Stimulated activated naive CD4-positive, alpha-beta T cell (primary cell): ENCODE measurements at places on chromosomes 2 and 18.

- no peak for DNase-seq
Measured at GRCh38 chr2:168717790-168718502, 84.5 kb upstream of the NOSTRIN start.

DNA sequence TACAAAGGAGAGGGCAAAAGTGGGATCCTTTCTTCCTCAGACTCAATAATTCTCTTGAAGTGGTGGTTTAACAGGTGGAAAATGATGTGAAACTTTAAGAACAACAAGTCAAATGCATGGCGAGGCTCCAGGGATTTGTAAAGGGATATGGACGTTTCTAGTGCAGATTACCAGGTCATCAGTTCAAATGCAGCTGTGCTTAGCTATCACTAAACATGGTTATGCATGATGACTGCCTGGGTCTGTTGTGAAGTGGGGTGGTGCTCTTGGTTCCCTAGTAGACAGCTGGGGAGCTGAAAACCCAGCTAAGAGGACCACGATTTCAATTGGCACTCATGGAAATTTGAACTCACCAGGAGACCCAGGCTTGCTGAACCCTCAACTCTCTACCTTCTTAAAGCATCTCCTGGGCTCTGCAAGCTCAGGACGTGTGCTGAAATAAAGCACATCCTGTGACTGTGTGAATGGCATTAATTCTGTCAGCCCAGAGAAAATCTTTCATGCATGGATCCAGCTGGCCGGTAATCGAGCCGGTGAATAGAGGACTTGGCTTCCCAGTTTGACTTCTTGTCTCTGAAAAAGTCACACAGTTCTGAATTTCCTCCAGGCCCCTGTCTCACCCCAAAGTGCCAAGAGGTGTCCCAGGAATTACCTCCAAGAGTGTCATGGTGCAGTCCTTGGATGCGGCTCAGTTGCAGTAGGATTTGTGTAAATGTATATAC, 146.1 kb downstream of the MTX2 start:
- no peak for DNase-seq

- no peak for DNase-seq
Measured at GRCh38 chr2:42327125-42327524, 33.9 kb downstream of the COX7A2L start.

DNA sequence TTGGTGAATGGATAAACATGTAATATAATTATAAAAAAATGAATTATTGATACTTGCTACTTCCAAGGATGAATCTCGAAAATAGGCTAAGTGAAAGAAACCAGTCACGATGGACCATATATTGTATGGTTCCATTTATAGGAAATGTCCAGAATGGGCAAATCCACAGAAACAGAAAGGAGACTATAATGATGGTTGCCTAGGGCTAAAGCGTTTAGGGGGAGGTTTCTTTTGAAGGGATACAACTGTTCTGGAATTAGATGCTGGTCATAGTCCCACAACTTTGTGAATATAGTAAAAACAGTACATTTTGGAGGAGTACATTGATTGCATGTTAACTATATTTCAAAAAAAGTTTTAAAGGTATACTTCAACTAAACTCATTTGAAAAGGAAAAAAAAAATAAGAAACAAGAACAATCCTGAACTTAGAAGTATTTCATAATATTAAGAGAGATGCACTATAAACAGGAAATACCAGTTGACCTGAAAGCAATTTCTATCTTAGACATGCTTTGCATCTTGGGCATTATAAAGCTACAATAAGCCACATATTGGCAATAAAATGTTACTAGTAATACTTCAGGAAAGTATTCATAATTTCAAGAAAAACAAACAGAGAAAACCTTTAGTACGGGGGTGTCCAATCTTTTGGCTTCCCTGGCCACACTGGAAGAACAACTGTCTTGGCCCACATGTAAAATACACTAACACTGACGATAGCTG, 130.0 kb downstream of the C2orf74 start:
- no peak for DNase-seq

GRCh38 chr2:71833855-71834560, 313.7 kb downstream of the CYP26B1 start:
- no peak for DNase-seq

DNA sequence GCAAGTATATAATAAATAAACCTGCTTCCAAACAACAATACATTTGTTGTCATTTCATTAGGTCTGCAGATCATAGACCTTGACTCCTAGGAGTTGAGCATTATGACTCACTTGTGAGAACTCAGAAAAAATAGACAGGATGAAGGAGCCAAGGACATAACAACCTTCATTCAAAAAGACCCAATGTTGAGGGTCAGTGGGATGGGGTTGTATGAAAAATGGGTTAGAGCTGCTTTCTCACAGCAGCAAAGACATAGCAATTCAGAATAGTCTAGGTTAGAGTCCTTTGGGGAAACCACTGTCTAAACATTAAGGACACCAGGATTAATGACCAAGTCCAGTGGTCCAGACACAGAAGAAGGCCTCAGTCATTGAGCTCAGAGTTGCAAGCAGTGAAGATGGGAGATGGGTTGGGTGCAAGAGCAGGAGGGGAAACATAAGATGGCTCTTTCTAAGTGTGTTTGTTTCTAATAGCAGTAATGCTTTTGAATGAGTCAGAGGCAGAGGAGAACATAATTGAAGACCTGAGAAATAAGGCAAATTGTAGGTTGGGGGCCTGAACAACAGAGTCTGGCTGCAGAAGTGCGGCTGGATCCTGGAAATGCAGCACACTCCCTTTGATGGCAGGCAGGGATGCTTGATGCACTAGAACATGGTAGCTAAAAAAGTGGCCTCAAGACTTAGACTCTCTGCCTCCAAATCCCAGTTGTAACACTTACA, 3.7 kb upstream of the SERPINB10 start:
- no peak for DNase-seq

DNA sequence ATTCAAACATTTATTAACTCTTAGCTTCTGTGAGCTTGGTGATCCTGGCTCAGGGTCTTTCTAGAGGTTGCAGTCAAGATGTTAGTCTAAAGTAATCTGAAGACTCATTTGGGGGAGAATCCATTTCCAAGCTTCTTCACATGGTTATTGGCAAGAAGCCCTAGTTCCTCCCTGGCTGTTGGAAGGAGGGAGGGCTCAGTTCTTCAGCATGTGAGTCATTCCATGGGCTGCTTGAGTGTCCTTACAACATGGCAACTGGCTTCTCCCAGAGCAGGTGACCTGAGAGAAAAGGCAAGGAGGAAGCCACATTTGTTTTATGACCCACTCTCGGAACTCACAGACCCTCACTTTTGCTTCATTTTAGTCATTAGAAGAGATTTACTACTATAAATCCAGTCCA, 10.6 kb upstream of the C2orf74 start:
- no peak for DNase-seq

DNA sequence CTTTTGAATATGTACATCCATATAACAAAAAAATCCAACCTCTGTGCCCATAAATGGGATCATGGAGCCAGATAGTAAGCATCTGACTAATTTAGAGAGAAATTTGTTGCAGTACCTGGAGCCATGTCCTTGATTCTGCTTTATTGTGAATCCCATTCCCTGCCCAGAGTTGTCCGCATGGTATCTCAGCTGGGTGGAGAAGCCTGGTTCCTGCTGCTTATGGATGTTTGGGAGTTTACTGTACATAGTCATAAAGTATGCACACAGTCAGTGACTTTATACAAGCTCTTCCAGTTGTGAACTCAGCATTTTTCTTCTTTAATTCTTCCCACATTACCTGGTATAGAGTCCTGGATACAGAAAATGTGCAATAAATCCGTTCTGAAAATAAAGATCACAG, 346.0 kb downstream of the FIGN start:
- no peak for DNase-seq

- no peak for DNase-seq
Measured at GRCh38 chr2:12844511-12844910, 127.8 kb downstream of the TRIB2 start.

- DNase-seq = no peak
Measured at GRCh38 chr2:20423847-20424246, 23.0 kb upstream of the RHOB start.

- DNase-seq = no peak
Measured at GRCh38 chr2:134718817-134719814, at the start of gene TMEM163. Gene TMEM163 (minus strand): TSS chr2:134719000.

DNA sequence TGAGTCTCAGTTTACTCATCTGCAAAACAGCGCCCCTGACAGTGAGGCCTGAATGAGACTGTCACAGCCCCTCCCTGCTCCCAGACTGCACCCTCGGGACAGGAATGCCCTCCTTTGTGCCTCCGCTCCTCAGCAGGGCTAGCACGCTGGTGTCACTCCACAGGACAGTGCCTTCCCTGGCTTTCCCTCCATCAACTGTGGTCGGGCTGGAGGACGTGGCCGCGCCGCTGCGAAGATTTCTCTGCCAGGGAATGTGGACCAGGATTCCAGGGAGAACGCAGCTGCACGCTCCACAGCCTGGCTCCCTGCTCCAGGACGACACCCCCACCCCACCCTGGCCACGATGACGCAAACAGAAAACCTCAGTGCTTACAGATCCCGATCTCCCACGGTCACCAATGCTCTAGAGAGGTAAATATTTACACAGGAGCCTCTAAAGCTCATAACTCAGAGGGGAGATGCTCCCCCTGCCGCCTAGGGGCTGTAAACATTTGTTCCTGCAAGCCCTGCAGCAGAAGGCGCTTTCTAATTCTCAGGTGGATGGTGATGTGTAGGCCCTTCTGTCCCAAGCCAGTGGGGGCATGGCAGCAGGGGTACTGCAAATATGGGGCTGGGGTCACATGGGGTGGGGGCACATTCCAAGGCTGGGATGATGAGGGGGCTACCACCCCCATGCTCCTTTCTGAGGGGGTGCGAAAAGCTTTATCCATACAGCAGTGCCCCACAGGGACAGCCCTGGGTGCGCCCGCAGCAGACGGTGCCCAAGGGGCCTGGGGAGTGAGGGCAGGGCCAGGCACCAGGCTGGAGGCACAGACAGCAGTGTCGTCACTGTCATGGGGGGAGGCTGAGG, 12.4 kb downstream of the HS6ST1 start:
- DNase-seq = no peak

- DNase-seq = no peak
Measured at GRCh38 chr2:119608553-119608952, 64.3 kb downstream of the CFAP221 start.

- DNase-seq = no peak
Measured at GRCh38 chr18:45834306-45834705, 8.8 kb downstream of the SIGLEC15 start.

- DNase-seq = no peak
Measured at GRCh38 chr2:240300261-240300821, 135.1 kb upstream of the GPC1 start.

DNA sequence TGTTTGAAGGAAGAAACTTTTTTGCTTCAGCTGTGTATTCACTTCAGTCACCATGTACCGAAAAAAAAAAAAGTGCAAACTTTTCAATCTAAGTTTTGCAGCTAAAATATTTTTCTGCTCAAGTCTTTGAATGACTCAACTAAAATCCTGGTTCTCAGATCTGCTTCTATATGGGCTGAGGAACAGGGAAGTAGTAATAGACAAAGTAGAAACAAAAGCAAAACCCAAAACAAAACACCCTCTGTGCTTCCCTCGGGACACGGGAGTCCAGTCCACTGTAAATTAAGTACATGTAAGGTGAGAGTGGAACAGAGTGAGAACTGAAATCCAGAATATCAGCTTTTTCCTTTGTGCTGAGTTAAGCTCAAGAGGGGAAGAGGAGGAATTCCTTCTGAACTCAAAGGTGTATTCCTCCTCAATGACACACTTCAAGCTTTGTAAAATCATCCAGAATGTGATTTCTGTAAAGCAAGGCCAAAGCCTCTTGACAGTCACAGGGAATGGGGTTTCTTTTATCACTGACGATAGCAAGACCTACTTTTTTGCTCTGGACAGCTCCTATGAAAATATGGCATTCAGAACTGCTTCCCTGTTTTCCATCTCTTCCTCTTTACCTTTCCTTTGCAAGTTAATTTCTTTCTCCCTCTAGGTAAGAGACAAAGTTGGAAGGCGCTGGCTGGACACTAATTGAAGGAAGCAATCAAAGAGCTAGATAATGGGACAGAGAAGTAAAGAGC, 433.5 kb upstream of the MMADHC start:
- DNase-seq = no peak

DNA sequence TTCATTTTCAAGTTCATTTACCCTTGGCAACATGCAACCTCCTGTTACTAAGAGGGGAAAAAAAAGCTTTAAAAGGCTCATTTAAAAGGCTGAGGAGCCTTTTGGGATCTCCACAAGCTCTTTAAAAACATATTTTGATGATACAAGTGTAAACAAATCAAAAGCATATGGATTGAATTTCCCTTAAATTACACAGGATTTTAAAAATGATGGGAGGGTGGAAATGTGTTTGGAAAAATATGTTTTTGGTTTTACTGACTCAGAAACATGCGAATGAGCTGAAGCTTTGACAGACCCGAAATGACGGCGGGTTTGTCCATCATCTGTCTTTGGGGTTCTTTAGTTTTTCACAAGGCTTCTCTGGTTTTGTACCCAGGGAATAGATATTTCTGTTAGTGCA, 180.6 kb upstream of the CCDC68 start:
- no peak for DNase-seq

DNA sequence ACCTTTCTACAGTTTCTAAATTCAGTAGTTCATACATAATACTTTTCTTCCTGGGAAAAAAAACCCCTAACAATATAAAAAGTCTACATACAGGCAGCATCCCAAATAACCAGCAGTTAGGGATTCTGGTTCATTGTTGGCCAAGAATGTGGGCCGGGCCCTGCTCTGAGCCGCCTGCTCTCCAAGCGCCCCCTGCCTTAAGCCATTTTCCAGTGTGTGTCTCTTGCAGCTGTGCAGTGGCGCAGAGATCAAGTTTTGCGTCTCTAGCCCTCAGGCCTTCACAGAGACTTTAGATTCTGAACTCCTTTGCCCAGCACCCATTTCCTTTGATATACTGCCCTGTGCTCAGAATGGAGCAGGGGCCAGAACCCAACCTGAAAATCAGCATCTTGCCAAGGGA, 32.9 kb downstream of the RMC1 start:
- no peak for DNase-seq

DNA sequence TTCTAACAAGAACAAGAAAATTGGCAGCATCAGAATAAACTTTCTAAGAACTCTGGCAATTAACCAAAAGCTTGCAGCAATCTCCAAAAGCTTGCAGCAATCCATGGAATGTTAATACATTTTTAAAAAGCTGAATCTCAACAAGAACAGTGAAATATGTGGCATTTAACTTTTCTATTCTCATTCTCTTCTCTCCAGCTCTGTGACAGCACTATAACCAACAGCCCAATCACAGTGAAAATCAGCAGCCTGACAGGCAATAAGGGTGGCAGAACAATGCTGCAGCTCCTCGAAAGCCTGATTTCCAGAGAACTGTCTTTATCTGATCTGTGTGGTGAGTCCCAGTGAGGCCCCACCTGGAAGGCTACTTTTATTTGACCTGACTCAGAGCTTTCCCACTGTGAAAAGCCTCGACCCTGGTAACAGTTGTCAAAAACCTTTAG, 60.0 kb downstream of the TMEM131 start:
- no peak for DNase-seq

GRCh38 chr2:47525167-47525566, 122.2 kb downstream of the MSH2 start:
- no peak for DNase-seq

GRCh38 chr2:25374827-25375226, 33.1 kb upstream of the DNMT3A start:
- no peak for DNase-seq

DNA sequence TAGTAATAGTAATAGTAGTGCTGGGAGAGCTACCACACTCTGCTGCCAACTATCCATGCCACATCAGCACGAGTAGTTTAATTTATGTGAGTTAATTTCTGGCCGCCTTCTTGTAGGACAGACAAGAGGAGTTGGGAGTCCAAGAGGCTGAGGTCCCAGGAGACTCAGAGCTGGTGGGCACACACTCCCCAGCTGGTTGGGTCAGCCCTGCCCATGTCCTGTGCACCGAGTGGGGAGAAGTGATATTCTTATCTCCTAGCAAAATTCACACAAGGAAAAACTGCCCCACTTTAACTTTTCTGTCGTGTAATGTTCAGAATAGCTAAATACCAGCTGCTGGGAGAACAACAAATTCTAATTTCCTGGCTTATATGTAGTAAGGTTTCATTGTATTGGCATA, 15.2 kb upstream of the MAP4K4 start:
- DNase-seq = no peak
